ENCODE measurements at places on chromosomes 3 and 15.

- no peak for DNase-seq
These were observed 308.9 kb upstream of the TMCO5A start for GRCh38 chr15:37625576-37625975.

DNA sequence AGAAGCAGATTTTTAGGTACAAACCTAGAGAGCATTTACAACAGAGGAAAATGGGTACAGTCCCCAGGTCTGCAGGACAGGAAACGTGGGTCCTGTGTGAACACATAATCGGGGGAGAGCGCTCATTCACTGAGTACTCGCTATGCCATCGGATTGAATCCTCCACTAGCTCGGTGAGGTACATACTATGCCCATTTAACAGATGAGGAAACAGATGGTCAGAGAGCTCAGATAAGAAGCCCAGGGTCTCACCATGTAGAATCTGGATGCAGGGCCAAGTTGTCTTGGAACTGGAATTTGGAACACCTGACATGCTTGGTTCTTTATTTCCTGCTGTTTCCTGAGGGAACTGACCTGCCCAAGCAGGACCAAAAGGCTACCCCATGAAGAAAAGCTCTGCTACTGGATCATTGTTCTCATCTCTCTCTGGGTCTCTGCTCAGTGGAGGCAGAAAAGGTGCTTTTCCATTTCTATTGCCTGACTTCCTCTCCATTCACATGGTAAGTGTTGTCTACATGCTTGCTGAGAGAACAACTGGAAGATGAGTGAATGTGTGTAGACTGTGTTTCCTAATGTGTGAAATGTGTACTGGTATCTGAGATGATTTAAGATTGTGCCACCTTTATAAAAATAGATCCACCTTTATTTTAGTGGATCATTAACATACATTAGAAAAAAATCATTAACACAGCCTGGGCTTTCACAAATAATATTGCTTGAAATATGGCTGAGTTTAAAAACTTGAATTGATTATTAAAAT is 89.1 kb downstream of the TGFBR2 start:
- DNase-seq: no peak

GRCh38 chr3:143897576-143898295 is 49.5 kb upstream of the SLC9A9 start:
- no peak for DNase-seq

DNA sequence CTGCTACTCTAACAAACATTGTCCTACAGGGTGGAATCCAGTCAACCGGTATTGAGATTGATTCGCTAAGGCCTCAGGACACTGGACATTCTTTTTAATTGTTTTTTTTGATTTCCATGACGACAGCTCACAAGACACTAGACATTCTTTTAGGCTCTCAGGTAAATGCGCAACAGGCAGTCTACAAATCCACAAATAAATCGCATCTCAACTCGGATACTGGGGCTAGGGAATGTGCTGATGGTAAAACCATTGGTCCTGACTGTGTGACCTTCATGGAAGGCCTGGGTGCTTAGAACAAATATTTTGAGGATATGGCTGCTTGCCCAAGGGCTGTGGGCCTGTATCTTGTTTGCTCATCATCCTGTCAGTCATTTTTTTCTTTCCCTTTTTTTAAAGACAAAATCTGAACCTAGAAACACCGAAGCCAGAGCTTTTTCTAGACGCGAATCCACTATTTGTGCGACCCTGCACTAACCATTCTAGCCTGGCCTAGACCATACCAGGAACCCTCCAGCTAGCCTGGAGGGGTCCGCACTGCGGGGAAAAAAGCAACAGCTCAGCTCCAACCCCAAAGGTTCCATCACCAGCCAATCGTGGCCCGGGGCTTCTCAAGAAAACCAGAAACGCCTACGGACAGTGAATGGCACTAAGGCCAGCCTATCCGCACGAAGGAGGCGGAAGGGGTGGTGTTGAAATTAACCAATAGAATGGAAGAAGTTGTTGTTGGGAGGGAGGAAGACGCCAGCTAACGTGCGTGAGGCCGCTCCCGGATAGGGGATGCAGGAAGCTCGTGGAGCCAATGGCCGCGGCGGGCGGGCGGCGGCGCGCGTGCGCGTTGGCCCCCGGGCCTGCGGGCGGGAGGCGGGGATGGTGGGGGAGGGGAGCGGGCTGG is 18.1 kb upstream of the CHD2 start:
- peak; percentile 80 for DNase-seq

- no peak for DNase-seq
These were observed 190.1 kb downstream of the IL5RA start for GRCh38 chr3:2920103-2920502.

- no peak for DNase-seq
These were observed 225.8 kb upstream of the SLCO3A1 start for GRCh38 chr15:91627473-91628278.

- no peak for DNase-seq
These were observed 4.2 kb downstream of the TP53BP1 start for GRCh38 chr15:43488790-43489189.

DNA sequence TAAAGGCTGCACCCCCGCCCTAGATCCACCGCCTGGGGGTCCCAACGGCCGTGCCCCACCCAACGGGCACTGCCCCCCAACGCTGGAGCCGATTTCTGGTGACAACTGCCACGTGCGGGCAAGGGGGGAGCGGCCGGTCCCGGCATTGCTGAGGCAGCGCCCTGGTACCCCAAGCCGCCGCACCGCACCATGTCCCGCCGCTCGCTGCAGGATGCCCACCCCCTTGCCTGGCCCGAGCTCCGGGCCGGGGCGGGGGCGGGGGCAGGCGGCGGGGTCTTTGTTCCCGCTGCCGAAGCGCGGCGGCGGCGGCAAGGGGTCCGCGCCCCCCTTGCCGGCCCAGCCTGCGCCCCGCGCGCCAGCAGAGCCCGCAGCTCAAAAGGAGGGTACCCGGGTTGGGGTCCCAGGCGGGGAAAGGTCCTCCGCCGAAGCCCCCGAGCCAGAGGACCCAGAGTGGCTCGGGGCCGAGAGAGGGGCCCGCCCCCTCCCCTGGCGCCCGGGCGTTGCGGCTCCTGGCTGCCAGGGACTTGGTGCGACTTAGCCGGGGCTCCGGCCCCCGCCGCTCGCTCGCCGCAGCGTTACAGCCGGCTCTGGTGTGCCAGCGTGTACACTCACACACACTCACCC is 678 bp downstream of the SEMA7A start:
- DNase-seq: no peak

DNA sequence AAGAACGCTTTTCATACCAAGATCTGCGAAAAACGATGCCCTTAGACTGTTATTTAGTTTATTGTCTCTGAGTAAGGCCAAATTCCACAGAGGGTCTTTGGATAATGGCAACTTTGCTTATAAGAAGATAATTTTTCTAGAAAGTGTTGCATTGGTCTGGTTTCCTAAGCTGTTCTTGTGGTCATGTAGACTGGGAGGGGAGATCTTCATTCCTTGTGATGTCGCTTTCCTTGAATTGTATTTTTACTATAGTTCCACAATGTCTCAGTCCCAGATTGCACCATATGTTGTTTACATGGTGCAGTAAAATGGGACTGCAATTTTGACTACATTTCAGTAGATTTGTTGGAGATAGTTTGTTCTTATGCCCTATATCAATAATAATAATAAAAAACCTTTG is 28.8 kb upstream of the ST3GAL6 start:
- DNase-seq: no peak

DNA sequence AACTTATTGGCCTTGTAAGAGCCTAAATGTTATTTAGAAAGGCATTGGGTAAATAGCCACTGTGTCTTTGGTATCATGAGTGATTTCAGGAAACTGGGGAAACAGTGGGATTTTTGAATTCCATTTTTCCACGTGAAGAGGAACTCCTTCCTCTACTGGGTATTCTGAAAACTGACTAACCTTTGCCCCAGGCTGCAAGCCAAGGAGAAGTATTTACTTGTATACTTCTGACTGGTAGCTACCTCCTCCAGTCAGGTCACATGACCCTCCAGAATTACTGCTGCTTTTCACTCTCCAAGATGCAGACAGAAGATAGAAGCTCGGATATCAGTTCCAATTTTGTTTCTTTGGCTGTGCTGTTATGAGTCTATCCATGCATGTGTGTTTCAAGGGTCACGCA is 50.9 kb upstream of the MAP3K13 start:
- no peak for DNase-seq

GRCh38 chr15:101445562-101446517 is 43.7 kb downstream of the PCSK6 start:
- DNase-seq: no peak

- DNase-seq: no peak
These were observed 137.0 kb downstream of the KLF13 start for GRCh38 chr15:31463521-31464102.

DNA sequence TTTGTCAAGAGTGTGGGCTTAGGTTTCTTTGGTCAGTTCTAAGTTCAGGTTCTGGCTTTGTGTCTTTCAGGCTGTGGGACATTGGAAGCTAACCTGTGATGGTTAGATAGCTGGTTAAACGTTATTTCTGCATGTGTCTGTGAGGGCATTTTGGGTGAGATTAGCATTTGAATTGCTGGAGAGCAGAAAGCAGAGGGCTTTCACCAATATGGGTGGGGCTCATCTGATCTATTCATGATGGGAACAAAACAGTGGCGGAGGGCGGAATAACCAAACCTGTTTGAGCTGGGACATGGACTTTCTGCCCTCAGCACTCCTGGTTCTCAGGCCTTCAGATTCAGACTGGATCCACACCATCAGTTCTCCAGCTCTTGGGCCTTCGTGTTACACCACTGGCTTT is 195.4 kb downstream of the KLF13 start:
- DNase-seq: no peak

GRCh38 chr15:89740137-89740536 is 10.9 kb downstream of the MESP1 start:
- DNase-seq: peak; percentile 63

- no peak for DNase-seq
These were observed 87.4 kb downstream of the FGF12 start for GRCh38 chr3:192639987-192640386.

GRCh38 chr3:155805204-155805801 is 775 bp downstream of the C3orf33 start:
- no peak for DNase-seq

DNA sequence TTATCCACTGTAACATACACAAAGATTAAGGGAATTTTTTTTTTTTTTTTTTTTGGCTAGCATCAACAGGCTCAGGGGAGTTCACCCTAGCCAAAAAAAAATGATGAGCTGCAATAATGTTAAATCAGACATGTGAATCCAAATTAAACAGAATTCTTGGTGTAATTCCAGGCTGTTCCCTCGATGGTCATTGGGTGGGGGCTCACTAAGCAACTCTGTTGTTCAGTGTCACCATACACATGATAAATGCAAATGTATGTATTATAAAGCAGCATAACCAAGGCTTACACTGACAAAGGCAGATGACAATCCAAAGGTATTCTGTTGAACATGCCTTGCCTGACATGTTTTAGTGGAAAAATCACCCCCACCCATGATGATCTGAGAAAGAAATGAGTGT is 29.0 kb downstream of the IL1RAP start:
- DNase-seq: no peak

- no peak for DNase-seq
These were observed 27.0 kb downstream of the SH3BP5 start for GRCh38 chr3:15305359-15305844.

GRCh38 chr15:69673291-69673881 is 220.8 kb downstream of the RPLP1 start:
- DNase-seq: no peak

DNA sequence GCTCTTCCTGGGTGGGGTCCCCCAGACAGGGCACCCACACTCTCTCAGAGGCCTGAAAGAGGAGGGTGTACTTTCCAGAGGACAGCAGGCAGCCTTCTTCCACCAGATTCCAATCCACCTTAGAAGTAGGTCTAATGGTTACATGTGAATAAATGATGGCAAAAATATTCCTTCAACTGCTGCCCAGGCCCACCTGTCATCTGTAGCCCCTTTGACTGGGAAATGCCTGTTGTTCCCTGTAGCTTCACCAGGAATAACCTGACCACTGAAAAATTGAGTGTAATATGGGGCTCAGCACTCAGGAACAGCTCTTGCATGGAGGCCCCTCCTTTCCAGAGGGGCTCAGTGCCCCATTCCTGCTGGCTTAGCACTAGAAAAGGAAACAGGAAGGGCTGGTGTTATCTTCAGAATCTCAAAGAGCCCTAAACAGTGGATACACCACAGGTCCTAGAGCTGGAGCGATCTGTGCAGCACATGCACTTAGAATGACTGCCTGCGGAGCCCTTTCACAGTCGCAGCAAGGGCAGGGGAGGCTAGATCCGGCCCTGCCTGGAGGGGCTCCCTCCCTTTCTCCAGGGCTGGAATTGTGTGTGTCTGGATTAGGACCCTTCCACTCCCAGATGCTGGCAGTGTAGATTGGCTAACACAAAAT is 32.1 kb downstream of the SLC22A14 start:
- no peak for DNase-seq

GRCh38 chr3:53169045-53169831 is 8.2 kb downstream of the PRKCD start:
- DNase-seq: no peak

All from GM12891 (cell line).